ENCODE measurements at places on chromosomes 13 and 19.

DNA sequence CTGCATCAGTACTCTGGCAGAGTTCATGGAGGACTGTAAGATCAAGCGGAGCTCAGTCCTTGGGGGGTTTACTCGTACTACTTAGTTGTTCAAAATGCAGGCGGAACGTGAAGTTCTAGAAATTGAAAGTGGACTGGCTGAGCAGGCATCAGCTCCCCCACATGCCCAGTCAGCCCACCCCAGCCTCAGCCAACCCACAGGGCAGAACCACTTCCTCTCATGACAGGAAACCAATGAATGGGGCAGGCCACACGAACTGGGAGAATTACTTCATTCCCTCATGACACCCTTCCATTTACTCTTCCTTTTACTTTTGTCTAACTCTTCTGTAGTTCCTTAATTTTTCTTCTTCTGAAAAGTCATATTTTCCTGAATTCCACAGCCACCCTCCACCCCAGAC, 71.9 kb downstream of the FLT1 start:
- no peak for DNase-seq

- DNase-seq: no peak
These were observed 41.3 kb upstream of the IGFL4 start for GRCh38 chr19:46081928-46082727.

DNA sequence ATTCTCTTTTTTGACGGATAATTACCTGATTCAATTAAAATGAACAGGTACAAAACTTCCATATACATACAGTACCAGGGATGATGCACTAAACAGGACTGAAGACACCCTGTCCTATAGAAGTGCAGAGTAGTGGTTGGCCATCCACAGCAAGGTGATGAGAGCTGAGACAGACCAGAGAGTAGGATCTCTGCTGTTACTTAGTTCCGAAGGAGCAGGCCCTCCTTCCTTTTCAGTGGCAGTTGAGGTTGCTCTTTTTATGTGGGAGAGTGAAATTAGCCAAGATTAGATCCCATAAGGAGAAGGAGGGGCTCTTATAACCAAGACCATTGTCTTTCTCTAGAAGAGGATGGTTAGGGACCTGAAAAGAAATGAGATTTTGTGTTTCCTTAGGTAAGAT, 4.0 kb downstream of the PDS5B start:
- DNase-seq: no peak

DNA sequence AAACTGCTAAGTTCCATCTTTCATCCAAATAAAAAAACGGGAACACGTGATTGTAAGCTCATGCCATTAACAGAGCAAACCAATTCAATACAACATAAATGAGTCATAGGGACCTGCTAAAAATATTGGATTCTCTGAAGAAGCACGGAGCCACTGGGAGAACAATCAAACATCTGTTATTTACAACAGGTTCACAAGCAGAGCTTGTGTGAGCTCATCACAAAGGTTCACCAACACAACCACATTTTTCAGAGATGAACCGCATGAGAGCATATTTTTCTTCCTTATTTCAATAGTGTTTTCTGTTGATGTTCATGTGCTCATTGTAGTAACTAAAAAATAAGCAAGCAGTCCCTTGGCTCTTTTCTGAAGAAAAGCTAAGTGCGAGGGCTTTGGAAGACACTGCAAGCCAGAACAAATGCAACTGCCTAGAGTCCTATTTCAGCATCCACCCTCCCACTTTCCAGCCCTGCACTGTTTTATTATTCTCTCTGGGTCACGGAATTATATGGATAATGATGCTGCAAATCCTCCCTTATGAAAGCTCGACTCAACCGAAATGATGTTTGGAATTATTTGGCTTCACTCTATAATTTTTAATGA, 545.8 kb downstream of the LIG4 start:
- DNase-seq: no peak

- DNase-seq: no peak
These were observed 59.6 kb downstream of the GPALPP1 start for GRCh38 chr13:45048890-45049407.

DNA sequence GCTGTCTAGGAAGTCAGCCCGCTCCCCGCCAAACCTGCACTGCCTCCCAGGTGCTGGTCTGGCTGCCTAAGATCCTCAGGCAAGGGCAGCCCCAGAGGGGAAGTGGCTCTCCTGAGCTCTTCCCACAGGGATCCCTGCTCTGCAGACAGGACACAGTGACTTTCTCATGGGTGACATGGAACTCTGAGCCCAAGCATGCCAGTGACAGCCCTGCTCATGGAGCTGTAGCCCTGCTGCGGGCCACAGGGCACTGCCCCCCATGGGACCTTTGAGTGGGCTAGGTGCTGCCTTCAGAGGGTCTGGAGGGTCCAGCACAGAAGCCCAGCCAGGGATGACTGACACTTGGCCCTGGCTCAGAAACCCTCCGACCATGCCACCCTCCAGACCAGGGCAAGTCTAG, 109.1 kb downstream of the TUBA3C start:
- no peak for DNase-seq

- DNase-seq: no peak
These were observed 13.6 kb downstream of the GRTP1 start for GRCh38 chr13:113350065-113350937.

- DNase-seq: no peak
These were observed 298.2 kb downstream of the POU4F1 start for GRCh38 chr13:78305171-78305570.

DNA sequence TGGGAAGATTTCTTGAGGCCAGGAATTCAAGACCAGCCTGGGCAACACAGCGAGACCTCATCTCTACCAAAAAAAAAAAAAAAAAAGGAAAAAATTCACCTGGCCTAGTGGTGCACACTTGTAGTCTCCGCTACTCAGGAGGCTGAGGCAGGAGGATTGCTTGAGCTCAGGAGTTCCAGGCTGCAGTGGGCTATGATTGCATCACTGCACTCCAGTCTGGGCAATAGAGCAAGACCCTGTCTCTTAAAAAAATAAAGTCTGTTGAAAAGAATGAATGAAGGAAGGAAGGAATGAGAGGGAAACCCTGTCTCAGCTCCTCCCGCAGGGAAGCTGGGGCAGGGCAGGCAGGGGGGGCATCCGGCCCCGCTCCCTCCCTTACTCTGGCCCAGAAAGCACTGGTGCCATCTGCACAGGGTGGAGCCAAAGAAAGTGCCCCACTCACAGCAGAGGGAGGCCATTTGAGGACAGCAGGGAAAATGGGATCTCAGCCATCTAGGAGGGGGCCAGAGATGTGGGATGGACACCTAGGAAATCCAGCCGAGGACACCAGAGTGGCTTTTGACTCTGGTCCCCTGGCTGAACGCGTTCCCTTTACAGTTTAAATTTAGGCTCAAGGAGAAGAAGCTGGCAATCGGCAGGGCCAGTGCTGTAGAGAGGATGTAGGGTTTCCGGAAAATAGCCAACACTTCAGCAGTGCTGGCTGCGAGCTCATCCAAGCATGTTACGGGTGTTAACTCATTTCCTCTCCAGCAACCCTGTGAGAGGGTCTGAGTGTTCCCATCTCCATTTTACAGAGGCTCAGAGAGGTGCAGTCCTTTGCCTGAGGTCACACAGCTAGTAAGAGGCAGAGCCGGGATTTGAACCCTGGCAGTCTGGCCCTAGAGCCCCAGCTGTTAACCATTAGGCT, 3.6 kb upstream of the HPN start:
- no peak for DNase-seq

GRCh38 chr13:94713561-94714182, 1.3 kb upstream of the SOX21 start:
- no peak for DNase-seq

DNA sequence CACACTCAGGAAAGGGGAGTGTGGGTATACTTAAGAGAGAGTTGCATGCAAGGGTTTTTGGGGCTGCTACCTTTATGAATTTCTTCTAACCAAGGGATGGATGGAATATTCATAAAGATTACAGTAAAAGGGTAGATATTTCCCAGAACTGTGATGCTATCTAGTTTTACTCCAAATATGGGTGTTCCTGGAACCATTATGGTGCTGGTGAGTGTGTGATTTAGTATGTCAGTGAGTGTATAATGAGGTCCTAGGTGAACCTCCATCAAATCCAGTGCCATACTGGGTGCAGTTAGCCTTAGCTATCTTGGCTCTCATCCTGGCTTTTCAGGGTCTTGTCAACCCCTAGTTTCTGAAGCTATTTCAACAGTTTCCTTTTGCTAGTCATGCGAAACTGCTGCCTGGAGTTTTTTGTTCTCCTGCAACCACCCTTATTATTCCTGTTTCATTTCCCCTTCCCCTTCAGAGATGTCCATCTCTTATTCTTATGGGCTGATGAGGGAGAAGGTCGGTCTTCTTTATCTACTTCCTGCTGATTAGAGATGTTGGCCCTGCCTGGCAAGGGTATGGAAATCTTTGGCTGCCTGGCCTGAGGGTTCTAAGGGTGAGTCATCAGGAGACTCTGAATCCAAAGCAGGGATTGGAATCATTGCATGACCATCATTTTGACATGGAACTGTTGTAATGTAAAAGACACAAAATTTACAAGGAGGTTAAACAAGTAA, 202.3 kb downstream of the NBEA start:
- DNase-seq: no peak

DNA sequence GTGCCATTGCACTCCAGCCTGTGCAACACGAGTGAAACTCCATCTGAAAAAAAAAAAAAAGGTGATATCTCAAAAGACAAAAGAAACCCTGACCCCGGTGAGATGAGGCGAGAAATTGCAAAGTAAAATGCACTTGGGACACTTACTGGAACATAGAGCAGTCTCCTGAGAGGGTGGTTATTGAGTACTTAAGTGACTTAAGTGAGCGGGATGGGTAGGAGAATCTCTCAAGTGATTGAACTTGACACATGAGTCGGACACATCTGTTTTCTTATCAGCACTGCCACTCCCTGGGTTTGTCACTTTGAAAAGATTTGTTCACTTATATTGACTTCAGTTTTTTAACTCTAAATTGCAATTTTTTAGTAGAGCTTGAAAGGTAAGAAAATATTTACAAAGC, 2.8 kb downstream of the ZNF429 start:
- no peak for DNase-seq

DNA sequence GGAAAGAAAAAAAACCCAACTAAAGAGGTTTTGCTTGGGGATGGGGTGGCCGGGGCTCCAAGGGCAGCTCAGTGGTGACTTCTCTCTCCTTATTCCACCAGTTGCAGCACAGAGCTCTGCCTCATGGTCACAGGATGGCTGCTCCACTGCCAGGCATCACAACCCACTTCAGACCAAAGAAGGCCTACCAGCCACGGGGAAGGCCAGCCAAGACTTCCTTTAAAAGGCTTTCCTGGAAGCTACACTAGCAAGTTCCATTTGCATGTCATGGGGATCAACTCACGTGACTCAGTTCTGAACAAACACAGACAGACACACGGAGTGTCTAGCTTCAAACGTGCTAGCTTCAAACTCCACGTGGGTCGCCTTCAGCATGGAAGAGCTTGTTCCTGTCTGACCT, 13.2 kb upstream of the EIF3G start:
- no peak for DNase-seq

GRCh38 chr19:51181913-51182419, 39.9 kb downstream of the SIGLEC7 start:
- DNase-seq: no peak

GRCh38 chr13:74136084-74136658, 2.0 kb upstream of the KLF12 start:
- no peak for DNase-seq

- no peak for DNase-seq
These were observed 2.6 kb downstream of the ACSBG2 start for GRCh38 chr19:6138066-6138465.

DNA sequence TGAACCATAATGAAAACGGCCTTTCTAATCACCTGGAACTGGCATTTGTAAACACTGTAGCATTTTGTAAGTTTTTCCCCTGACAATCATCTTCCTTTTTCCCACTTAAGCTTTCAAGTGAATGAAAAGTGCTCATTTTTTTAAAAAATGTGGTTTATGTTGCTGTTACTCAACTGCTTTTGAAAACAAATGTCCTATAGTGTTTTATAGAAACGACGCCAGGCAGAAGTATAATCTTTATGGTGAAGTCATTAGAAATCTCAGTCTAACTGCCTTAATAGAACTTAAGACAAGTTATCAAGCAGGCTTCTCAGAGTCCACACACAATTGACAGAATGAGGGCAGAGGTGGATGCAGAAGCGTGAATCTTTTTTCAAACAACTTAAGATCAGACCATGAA, 442.3 kb downstream of the KLF12 start:
- no peak for DNase-seq

GRCh38 chr19:17236811-17237543, 8.7 kb downstream of the NR2F6 start:
- DNase-seq: no peak

- DNase-seq: no peak
These were observed 682.4 kb downstream of the UQCRFS1 start for GRCh38 chr19:28530406-28531035.

DNA sequence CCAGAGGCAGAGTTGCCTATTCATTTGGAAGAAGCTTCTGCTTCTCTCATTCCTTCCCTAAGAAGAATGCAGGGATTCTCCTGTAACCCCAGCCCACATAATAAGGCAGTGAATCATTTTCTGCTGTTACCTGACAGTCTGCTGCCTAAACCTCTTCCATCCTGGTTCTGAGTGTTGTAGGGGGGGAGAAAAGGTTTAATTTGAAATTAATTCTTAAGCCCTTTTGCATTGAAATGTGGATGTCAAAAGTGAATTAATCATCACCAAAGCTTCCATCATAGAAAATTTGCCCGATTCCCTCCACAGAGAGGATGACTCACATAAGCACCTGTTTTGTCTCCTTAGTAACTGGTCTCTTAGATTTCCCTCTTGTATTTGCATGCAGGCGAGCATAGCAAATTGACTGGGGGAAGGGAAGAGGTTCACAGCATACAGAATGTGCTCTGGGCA, 146.7 kb upstream of the FNDC3A start:
- DNase-seq: no peak

- no peak for DNase-seq
These were observed 4.7 kb upstream of the FLT1 start for GRCh38 chr13:28499609-28500008.

DNA sequence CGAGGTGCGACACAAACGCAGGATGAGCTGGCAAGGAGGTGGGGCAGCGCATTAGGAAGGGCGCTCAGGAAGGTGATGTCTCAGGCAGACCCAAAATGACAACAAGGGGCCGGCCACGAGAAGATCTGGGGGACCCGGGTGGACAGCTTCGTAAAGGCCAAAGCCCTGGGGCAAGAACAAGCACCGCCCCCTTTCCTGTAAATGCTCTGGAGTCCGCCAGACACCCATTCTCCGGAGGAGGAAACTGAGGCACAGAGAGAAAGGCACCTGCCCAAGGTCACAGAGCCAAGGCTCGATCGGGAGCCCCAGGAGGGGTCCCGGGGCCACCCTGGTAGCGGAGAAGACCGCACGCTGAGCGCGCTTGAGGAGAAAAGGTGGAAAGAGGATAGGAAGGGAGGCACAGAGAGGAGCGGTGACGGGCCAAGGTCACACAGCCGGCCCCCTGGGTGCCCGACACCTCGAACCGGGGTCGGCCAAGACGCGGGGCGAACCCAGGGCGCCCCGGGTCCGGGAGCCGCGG, 571 bp downstream of the SAFB2 start:
- no peak for DNase-seq

DNA sequence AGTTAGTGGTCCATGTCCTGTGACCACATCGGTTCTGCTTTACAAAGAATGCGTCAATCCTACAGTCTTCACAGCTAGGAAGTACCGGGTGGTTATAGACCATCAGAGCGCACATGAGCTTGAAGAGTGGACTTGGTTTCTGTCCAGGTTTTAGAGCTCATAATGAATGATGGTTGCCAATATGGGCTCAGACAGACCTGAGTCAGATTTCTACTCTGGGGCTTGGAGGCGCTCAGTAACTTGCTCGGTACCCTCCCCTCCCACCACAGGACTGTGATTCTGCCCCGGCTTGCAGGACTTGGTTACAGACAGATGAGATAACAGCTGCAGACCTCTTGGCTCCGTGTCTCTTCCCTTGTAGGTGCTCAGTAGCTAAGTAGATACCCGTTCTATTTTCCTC, 284.7 kb downstream of the TSHZ3 start:
- no peak for DNase-seq

- no peak for DNase-seq
These were observed 53.1 kb downstream of the FOXO1 start for GRCh38 chr13:40613192-40613818.

Data from stimulated activated CD4-positive, alpha-beta T cell treated with anti-CD3 and anti-CD28 coated beads, TNF-alpha, amount 100 ng/mL, for 4 hours (primary cell).